ENCODE measurements at places on chromosomes 2 and 18.
A peak's percentile ranks its signal among the peaks of the same experiment; 100 is the strongest.

DNA sequence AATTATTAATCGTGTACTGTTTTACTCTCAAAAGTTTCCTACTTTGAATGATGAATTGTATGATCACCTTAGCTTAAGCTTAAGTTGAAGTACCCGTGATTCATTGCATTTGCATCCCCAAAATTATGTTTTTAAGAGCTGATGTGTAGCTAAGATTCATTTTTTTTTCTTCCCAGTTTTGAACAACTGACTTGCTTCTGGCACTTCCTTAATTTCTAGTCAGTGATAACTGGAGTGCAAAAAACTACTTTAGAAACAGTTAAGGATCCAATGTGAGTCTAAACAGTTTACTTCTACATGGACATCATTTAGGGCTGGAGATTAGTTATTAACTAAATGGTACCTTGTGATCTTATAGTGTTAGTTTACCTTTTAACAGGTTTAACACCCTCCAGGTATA lies 124.0 kb upstream of the CAVIN2 start:
- DNase-seq: no peak

- peak; percentile 74 for DNase-seq
Measured at GRCh38 chr2:64133828-64134227, 10.4 kb downstream of the PELI1 start.

DNA sequence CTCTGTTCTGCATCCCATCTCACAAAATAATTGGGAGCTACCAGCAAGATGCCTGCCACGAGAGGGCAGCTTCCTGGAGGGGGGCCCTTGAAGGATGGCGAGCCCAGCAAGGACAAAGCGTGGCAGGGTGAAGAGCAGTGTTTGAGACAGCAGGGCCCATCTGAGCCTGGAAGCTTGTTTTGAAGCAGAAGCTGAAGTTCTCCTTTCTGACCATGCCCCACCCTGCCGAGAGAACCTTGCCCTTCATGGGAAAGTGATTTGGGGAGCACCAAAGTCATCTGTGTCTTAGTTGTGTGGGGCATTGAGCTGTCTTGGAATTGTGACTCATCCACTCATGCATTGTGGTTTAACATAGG lies 216.3 kb downstream of the BCL11A start:
- peak; percentile 6 for DNase-seq

DNA sequence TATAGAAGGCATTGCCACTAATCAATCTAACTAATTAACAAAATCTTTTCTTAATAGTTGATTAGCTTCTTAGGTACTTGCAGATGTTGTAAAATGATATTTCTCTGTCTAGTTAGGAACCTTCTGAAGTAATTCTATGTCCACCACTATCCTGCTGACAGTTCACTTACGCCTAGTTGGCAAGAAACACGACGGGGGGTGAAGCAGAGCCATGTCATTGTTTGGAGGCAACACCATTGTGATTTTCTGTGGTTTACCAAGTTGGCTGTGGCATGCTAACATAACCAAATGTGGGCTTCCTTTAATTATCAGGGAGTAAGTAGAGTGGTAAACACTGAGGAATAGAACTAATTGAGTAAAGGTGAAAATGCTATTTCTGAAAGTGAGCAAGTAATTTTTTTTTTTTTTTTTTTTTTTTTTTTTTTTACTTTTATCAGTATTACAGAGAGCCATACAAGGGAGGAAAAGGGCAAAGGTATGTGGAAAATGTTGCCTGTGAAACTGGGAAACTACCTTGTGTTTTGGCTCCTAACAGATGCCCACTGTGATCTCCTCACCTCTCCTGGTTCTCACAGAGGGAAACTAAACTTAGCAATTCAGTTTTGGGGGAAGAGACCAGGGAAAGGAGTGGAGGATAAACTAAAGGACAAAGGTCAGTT lies 126.8 kb downstream of the MEIS1 start:
- no peak for DNase-seq

GRCh38 chr2:74876081-74876886 lies 42.4 kb downstream of the HK2 start:
- DNase-seq: peak; percentile 59

DNA sequence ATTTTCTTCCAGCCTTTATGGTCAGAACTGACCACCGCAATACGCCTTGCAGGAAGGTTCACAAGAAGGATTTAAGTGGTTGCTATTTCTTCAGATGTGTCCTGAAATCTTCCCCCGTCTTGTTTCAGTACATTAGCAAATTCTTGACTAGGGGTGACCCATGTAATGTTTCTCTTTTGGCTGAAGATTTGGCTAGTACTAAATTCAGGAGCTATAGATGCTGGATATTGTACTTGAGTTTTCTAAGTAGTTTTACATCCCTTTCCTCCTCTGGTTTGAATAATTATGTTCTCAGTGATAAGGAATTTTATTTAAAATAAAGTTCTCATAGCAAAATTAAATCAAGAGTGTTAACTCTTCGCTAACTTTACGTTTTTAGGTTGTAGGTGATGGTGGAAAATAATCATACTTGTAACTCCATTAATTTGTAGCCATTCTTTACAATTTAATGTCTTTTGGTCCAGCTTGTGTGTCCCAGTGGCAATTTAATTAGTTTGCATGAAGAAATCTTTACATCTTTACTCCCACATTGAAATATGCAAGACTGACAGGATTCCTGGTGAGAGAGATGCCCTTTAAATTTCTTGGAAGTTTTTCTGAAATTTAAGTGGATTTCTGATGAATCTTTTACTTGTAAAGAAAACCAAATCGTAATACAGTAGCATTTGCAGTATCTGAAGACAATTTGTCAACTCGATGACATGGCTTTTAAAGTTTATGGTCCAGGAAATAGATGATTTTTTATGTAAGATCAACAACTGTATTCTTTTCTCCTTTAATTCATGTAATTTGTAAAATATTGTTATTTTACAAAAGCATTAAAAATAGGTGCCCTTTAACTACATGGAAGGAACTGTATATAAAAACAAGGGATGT lies 2.8 kb downstream of the PHLPP1 start:
- DNase-seq: no peak

DNA sequence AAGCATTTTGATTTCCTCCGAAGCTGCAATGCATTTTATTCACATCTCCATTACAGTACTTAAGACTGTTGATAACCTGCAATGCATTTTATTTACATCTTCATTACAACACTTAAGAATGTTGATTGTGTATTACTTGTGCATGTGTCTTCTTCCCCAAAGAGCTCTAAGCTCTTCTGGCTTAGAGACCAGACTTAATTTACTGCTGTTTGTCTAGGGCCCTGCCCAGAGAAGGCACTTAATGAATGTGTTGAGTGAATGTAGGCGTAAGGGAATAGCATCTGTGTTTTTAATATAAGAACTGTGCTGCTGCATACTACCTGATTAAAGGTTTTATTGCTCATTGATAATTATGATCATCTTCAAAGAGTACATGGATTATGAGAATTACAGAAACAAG lies 295.6 kb downstream of the ZNF385B start:
- no peak for DNase-seq

DNA sequence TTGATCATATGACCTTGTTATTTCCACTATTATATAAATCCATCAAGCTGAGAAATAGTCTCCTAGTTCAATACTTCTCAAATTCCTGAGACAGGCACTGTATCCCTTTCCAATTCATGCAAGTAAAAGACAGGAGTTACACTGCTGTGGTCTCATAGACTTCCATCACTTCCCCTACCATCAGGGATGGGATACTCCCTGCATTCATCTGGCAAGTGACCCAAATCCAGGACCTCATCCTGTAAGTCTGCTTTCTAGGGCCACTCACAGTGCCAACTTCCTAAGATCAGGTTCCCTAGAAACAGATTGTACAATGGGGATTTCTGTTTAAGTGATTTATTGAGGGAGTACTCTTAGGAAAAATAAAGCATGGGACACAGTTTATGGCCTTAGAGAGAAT lies 424.0 kb upstream of the CDH7 start:
- DNase-seq: no peak

- DNase-seq: no peak
Measured at GRCh38 chr2:99918389-99918788, 224.0 kb downstream of the AFF3 start.

- no peak for DNase-seq
Measured at GRCh38 chr2:112680666-112681101, 34.9 kb downstream of the SLC20A1 start.

DNA sequence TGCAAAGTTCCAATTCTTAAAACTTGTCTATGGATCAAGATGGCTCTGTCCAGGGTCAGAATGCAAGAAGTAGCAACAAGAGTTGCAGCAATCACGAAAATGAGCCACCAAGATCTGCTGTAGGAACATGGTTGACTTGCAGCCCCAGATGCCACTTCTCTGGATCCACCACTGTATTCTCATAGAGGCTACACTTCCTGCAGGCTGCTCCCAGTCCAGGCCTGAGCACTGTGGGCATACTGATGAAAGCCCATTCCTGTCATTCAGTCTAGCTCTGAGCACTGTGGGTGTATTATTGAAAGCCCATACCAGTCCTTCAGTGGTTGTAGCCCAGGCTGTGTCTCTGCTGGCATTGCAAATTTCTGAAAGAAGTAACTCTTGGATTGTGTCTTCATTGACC lies 213.9 kb upstream of the AGAP1 start:
- DNase-seq: no peak

DNA sequence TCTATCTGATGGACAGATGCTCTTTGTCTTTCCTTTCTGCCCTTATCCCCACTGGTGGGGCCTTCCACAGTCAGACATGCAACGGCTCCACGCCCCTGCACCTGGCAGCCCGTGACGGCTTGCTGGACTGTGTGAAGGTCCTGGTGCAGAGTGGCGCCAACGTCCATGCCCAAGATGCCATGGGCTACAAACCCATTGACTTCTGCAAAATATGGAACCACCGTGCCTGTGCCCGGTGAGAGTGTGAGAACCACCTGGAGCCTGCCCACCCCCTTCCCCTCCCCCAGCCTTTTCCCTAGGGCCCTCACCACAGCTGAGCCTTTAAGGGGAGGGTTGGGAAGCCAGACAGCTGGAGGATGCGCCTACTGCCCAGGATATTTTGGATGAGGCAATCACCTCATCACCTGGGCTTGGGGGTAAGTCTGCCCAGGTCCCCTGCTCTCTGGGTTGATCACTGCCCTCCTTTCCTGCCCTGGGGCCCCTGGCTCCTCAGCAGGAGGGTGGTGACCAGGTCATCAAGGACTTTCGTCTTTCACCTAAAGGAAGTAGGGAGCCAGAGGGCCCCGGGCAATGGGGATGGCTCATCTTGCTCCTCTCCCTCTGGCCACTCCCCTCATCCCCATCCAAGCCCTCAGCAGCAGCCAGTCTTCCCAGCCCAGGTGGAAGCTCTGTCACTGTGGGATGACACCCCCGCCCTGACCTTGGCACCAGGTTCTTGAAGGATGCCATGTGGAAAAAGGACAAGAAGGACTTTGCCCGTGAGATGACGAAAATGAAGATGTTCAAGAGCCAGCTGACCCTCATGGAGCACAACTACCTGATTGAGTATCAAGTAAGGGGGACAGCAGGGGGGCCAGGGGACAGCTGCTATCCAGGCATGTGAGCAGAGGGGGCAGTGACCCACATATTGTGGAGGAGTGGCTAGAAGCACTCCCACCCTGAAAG lies 3.7 kb downstream of the ANKRD53 start:
- DNase-seq: no peak

DNA sequence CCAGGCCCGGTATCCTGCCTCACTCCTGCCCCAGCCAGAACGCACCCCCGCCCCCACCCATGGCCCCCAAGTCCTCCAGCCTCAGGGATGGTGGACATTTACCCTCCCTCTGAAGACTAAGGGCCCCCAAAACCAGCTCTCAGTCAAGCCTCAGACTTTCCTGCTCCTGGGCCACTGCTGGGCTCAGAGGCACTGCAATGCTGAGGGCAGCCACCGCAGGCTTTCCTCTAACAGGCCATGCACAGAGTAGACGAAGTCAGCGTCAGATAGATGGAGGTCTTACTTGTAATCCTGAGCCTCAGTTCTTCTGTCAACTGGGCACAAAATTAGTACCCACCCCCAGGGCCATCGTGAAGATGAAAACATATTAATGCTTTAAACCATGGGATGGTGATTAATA lies 92.6 kb downstream of the TTC32 start:
- no peak for DNase-seq

DNA sequence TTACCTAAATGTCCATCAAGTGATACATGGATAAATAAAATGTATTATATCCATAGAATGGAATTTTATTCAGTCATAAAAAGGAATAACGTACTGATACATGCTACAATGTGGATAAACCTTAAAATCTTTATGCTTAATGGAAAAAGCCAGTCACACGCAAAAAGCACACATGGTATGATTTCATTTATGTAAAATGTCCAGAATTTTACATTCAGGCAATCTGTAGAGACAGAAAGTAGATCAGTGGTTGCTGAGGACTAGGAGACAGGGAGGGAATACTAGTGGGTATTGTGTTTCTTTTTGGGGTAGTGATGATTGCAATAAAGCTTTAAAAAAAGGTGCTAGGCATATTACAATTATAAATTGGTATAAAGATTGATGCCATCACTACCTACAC lies 30.7 kb upstream of the CD302 start:
- DNase-seq: no peak

GRCh38 chr2:72136331-72136730 lies 11.3 kb downstream of the CYP26B1 start:
- no peak for DNase-seq

GRCh38 chr2:43224571-43225092 lies 1.8 kb downstream of the ZFP36L2 start:
- DNase-seq: no peak

DNA sequence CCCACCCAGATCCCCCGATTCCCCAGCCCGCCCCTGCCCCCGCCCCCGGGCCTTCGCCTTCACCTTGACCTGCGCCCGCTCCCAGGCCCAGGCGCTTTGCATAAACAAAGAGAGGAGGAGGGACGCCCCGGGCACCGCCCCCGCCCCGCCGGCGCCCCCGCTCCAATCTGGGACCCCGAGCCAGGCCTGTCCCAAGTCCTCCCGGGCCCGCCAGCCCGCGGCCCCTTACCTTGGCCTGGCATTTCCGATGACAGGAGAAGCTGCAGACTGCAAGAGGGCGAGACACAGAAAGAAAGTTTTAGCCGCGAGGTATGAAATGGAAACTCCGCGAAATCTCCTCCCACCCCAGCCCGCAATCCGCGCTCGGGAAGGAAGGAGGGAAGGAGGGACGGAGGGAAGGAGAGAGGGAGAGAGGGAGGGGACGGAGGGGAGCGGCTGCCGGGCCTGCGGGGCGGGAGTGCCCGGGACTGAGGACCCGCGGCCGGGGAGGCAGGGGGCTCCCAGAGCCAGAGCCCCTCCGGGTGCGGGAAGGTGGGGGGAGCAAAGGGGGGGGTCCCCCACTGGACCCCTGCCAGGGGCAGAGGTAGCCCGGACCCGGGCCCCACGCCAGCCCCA lies 24.2 kb downstream of the TNS1 start:
- DNase-seq: no peak

DNA sequence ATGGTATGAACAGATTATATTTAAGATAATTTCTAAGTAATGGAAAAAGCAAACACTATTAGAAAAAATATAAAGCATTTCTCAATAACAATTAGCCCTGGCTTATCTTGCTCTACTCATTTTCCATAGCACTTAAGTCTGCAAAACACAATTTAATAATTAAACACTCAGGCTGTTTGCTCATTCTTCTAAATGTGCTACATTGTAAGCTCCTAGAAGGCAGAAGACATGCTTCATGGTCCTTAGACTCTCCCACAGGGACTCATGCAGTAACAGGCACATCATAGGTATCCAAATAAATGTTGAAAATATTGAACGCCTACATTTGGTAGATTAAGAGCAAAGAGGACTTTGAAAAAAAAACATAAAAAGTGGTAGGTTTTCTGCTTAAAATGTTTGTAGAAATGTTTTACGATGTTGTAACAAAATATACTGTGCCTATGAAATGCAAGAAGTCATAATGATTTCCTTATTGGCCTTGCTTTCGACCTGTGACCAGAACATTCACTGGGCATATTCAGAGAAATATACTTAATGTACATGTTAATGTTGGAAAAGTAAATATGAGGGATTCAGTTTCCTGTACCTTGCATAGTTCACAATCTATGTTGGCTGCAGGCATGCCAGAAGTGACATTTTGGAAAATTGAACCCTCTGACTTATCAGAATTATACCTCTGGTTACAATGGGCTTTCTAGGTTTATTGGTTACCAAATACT lies 27.2 kb downstream of the G6PC2 start:
- DNase-seq: no peak

All from HT1080 (cell line).